ENCODE measurements at places on chromosomes 5 and 9.
A peak's percentile ranks its signal among the peaks of the same experiment; 100 is the strongest.

DNA sequence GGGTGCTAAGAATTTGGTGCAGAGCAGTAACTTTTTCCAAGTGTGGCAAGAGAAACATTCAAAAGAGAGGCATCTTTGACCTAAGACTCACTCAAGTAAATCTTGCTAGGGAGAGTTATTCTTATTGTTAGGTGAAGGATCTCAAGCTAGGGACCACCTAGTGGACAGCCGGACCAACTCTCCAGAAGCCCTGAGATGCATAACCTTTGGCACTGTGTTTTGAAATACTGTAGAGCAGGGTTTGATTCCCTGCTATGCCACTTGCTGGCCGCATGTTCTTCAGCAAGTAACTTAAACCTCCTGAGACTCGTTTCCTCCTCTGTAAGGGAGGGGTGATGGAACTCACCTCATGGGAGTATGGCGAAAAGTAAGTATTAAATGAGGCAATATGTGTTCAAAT lies 336.1 kb upstream of the ADAMTSL1 start:
- DNase-seq, result peak; percentile 21

DNA sequence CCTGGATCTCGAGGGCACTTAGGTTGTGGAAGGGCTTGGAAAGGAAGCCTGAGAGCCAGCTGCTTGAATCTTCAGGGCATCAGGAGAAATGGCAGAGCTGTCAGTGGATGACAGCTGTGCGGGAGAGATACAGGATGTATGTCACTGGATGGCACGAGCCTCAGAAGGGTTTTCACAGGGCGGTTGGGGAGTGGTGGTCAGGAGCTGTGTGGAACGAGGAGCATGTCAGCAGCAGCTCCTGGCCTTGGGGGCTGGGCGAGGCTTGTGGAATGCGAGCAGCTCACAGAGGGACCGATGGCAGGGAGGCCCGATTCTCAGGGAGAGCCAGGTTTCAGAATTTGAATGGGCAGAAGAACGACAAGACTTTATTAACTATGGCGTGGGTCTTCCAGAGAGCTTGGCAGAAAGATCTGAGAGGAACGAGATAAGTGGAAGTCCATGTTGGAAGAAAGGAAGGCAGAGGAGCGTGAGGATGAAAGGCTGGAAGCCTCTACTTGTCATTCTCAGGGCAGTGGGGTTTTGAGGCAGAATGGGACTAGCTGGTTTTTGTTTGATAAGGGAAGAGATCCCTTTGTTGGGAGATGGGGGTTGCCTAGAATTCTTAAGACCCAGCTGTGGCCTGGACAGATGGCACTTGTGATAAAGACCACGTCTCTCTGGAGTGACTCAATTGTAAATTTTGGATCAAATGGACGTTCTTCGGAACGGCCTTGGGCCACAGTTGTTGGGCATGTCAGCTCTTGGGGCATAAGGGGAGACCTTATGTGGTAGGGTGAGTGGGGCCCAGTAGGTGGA lies 60.3 kb downstream of the SNX30 start:
- no peak for DNase-seq

GRCh38 chr5:60843386-60843935 lies 608 bp downstream of the ELOVL7 start:
- no peak for DNase-seq

- peak; percentile 68 for DNase-seq
These were observed 7.0 kb downstream of the PDCL start for GRCh38 chr9:122821278-122821943.

DNA sequence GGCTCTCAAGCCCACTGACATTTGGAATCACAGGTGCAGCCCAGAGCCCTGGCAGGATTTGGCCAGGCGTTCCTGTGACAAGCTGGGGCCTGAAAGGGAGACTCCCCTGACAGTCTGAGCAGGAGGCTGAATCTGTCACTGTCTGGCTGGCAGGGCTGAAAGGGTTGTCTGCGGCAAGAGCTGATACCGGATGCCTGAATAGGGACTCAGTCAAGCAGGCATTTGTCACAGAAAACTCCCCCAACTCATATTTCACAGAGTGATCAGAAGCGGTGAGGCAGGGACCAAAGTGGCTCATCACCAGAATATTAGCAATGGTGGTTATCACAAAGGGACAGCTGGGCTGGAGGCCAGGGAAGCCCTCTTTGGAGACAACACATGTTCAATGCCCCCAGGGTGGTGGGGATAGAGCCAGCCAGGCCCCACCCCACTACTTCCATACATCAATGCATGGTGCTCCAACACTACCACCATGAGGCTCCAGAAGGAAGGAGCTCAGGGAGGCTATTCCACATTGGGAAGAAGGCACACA lies 295.5 kb downstream of the DTWD2 start:
- no peak for DNase-seq
